IMR-90 (cell line): ENCODE measurements at places on chromosomes 3 and 15.

- no peak for DNase-seq
- H3K27ac ChIP-seq, result no peak overlapping the region
- H3K27me3 ChIP-seq, result peaks cover 31% of the 10 kb centered on the region
- H3K36me3 ChIP-seq, result no peaks in the 10 kb centered on the region
These were observed 28.3 kb upstream of the ETV5 start for GRCh38 chr3:186137051-186137685.

DNA sequence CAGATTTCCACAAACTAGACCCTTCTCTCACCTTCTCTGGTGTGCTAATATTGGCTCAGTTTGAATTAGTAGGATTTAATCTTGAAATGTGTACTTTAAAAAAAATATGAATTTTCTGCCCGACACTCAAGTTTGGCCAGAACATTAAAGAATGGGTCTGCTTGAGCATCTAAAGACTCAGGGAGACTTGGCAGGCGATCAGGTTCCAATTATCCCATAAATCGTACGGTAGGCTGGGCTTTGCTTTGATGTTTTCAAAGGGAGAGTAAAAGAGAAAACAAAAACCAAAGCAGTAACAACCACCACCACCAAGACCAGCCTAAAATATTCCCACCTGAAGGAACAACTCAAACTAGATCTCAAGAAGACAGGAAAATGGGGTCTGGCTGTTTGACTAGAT is 230.8 kb downstream of the EBLN2 start:
- no peak overlapping the region for H3K27ac ChIP-seq
- DNase-seq, result no peak
- H3K4me3 ChIP-seq, result no peak overlapping the region
- H3K27me3 ChIP-seq, result no peaks in the 10 kb centered on the region
- no peaks in the 10 kb centered on the region for H3K36me3 ChIP-seq

DNA sequence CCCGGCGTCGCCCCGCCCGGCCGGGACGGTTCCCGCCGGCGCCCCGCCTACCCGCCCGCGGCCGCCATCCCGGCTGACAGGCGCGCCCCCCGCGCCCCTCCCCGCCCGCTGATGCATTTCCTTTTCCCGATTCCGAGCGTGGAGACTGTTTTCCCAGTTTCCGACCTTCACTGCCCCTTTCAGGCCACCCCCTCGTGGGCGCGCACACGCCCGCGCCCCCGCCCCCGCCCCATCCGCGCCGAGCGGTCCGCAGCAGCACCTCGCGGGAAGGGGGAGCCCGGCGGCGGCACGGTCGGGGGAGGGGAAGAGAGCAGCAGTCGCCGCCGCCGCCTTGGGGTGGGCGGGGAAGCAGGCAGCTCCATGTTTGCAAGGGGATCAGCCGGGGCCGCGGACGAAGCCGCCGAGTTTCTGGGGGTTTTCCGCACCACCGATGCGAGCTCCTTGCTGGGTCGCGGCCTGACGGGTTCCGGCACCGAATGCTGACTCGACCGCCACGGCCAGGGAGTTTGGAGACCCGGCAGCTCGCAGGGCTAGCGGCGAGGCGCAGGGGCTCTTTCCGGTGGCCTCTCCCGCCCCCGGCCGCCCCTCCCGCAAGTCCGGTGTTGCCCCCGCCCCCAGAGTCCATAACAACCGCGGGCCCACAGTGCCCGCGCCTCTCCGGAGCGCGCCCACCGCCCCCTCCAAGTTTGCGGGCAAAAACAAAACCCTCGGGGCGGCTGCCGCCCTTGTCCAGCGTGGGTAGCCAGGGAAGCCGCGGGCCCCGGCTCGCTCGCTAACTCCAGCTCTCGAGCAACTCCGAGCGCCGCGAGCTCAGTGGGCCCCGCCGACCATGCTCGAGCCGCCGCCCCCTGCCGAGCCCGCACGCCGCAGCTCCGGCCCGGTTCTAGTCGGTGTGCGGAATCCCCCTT is 3.2 kb upstream of the SIN3A start:
- peaks cover 11% of the 10 kb centered on the region for H3K4me1 ChIP-seq
- peak overlapping the region; percentile 89 for H3K27ac ChIP-seq
- no peaks in the 10 kb centered on the region for H3K27me3 ChIP-seq
- no peaks in the 10 kb centered on the region for H3K36me3 ChIP-seq
- H3K4me3 ChIP-seq, result peak overlapping the region; percentile 60
- DNase-seq, result no peak

DNA sequence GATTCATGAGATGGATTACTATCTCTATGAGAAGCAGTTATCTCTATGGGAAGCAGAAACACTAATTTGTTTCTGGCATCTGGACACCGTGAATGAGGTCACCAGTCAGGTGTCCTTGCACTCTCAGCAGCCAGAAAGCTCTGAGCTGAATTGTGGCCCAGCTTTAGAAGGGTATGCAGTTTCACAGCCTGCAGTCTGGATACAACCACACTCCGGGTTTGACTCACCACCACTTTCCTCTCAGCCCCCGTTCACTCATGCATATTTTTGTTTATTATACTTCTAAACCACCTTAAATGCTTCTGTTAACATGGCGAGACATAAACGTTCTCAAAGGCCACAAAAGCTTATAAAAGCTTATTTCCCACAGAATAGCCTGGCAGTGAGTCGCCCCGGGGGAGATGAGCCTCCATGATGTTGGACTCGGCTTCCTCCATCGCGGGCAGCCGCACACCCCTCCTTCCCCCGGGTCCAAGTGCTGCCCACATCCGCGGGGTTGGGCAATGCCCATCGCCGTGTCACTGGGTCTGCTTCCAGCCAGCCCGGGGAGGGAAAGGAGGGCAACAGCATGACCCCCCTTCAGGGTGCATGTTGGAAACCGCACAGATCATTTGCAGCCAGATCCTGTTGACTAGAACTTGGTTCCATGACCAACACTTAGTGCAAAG is 16.8 kb upstream of the SLC41A3 start:
- H3K27me3 ChIP-seq, result no peaks in the 10 kb centered on the region; the same call in 1 of the 2 replicates
- H3K36me3 ChIP-seq, result no peaks in the 10 kb centered on the region
- H3K4me1 ChIP-seq, result peaks cover 10% of the 10 kb centered on the region
- peak; percentile 90 for DNase-seq
- H3K4me3 ChIP-seq, result no peak overlapping the region

GRCh38 chr3:148758303-148758884 is 60.7 kb downstream of the AGTR1 start:
- H3K4me3 ChIP-seq, result no peak overlapping the region
- no peaks in the 10 kb centered on the region for H3K4me1 ChIP-seq
- no peaks in the 10 kb centered on the region; the same call in 1 of the 2 replicates for H3K27me3 ChIP-seq

DNA sequence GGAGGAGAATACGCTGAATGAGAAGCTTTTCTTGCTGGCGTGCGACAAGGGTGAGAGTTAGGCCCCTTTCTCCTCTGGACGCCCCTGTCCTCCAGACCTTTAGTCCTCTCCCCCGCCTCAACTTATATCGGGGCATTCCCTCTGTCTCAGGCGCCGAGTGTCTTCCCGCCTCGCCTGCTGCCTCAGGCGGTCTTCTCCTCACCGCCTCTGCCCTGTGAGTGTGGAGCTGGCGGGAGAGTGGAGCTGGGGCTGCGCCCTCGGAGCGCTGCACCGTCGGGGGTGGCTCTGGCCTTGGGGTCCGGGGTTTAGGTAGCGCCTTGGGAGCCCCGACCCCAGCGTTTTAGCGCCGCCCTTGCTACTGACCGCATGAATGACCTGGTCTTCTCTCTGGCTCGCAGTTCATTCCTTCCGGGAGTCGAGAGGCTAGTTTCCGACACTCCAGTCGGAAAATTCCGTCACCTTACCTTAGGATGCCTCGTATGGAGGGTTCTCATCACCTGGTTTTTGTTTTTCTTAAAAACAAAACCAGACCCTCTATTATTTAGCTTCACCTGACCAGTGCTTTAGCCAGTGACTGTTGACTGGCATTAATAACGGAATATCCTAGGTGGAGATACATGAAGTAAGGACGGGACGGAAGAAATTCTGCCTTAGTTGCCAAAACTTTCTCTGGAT is 985 bp downstream of the TRPC1 start:
- no peaks in the 10 kb centered on the region for H3K27me3 ChIP-seq
- peak overlapping the region; percentile 95 for H3K4me3 ChIP-seq
- DNase-seq, result peak; percentile 18
- no peaks in the 10 kb centered on the region; the same call in 1 of the 2 replicates for H3K36me3 ChIP-seq

DNA sequence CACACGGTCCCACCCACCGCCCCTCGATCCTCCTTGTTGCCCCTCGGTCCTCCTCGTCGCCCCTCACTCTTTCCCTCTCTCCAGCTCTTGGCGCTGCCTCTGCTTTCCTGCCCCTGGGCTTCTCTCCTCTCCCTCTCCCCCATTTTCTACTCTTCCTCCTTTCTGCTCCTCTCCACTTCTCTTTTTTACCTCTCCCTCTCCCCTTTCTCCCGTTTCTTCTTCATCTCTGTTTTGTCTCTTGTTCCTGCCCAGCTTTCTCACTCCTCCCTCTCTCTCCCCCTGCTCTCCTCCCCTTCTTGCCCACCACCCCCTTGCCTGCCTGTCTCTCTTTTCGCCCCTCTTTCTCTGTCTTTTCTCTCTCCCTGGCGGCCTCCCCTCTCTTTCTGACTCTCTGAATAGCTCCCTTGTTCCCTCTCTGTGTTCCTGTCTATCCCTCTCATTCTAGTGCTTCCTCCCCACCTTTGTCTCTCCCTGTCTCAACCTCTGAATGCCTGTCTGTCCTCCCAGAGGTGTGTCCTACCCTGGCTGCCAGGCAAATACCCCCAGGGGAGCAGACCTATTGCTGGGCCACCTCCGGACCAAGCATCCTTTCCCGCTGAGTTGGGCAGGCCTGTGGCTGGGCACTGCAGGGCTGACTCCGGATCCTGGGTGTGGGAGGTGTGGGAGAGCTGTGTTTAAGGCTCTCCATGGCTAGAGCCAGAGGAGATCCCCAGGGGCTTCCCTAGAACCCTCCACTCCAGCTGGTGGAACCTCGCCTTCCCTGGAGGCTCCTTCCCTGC is 41.0 kb downstream of the EPHB3 start:
- peaks cover 61% of the 10 kb centered on the region for H3K27me3 ChIP-seq
- no peak overlapping the region for H3K27ac ChIP-seq
- DNase-seq, result no peak
- H3K4me3 ChIP-seq, result no peak overlapping the region
- no peaks in the 10 kb centered on the region; the same call in 1 of the 2 replicates for H3K4me1 ChIP-seq
